ENCODE measurements at places on chromosomes 2 and 18. TPM values are rescaled to one million over a fixed set of nuclear protein-coding genes. Genes with fewer than 3 reads are reported as not detected.
A peak's percentile ranks its signal among the peaks of the same experiment; 100 is the strongest.

Gene RAMP1
- 0.61 TPM for polyA plus RNA-seq

- no peak for DNase-seq
Measured at GRCh38 chr2:34787341-34787740, 1188.2 kb upstream of the FAM98A start.

GRCh38 chr2:230904856-230905447, 20.1 kb downstream of the GPR55 start:
- no peak for DNase-seq

DNA sequence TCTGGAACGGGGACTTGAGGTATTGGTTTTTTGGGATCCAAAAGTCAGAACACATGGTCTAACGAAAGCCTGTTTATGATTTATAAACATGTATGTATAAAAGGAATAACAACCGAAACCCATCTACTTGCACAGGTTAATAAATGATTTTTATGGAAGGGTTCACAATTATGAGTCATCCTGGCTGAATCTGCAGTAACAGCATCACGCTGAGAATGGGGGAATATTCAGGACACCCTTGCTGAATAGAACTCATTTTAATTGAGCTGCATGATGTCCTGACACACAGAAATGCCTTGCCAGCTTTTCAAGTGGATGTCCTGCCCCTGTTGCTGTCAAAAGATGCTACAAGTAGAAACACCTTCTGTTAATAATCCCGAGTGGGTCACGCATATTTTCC, 54.7 kb upstream of the TGFA start:
- no peak for DNase-seq

DNA sequence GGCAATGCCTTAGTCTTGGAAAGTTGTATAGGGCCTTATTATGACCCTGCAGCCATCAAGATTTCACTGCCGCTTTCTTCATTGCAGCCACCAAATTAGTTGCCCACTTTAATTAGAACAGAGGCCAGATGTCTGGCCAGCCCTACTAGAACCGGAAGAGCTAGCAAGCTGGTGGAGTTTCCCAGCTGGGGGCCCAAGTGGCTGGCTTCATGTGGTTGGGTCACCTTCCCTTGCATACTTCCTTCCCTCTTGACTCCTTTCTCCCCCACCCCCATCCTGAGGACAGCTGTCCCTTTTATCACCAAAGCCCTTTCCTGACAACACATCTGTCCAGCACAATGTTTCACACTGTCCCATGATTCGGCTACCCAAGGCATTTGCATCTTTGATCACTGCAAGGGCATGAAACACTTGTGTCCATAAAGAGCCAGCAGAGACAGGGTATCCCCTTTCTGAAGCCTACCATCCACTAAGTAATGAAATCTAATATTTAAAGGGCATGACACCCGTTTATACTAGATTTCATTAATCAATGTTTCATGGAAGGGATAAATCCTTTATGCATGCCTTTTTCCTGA, 187.2 kb downstream of the BCL11A start:
- no peak for DNase-seq

DNA sequence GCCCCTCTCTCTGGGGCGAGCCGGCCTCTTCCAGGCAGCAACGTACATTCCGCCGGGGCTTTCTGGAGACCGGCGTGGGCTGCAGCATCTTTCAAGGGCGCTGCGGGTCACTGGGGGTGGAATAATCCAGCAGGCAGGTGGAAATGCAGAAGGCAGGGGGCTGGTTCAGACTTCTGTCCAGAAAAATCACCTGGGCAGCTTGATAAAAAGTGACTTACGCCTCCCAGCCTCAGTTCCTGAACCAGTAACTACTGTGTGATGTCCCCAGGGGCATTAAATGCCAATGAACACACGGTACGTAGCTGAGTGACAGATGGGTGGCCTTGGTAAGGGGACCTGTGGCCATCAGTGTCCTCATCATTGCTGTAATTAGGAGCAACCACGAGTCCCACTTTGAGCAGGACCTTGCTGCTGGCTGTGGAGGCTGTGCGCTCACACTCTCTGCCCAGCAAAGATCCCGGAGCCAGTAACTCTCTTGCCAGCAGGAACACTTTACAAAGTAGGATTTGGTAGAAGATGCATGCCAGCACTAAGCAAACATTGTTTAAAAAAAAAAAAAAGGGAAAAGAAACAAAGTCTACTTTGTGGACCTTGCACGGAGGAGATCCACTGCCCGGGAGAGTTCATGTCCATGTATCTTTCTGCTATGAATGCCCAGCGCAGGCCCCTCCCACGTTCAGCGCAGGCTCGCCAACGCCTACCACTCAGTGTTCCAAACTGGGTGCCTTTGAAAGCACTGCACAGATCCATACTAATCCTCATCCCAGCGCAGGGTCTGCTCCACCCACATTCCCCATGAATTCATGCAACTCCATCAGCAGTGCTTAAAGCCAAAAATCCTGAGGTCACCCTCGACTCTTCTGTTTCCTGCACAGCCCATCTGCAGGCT, 177.3 kb downstream of the HDAC4 start:
- peak; percentile 79 for DNase-seq

- DNase-seq, result peak; percentile 24
Measured at GRCh38 chr2:239913636-239914417, 111.3 kb downstream of the NDUFA10 start.

GRCh38 chr18:58996131-58996641, 131.5 kb downstream of the ZNF532 start:
- no peak for DNase-seq

DNA sequence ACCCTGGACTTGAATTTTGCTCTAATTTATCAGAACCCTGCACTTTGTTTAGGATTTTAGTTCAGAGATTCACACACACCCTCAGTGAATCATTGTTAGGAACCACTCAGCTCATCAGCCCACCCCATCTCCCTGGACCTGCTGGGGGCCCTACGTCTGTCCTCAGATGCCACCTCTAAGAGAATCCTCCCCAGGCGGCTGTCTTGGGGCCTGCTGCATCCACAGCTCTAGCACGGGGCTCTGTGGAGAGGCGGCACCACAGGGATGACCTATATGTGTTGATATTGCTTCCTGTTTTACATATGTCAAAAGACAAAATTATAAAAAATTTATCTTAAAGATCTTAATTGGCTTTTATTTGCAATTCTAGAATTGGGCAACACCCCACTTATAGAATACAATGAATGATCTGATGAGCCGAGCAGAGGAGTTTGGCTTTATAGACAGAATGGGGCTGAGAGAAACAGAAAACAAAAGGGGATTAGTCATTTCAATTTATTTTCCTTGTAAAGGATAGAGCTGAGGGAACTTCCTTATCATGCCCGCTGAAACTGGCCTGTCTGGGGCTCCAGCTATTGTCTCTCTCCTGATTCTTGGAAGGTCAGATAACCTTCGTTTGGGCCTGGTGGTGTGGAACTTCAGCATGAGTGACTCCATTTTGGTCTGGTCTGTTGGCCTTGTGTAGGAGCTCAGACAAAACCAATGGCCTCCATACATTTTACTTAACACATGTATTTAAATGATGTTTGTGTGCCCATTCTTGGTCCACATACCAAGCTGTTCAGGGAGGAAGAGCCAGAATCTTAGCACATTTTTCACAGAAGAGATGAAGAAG, 1.4 kb downstream of the MYO7B start:
- no peak for DNase-seq
